ENCODE measurements at places on chromosomes 4 and X. TPM values are rescaled to one million over a fixed set of nuclear protein-coding genes. Genes with fewer than 3 reads are reported as not detected.

SPANXD gene
- not detected for total RNA-seq

F11 gene
- total RNA-seq, result 0.30 TPM

DNA sequence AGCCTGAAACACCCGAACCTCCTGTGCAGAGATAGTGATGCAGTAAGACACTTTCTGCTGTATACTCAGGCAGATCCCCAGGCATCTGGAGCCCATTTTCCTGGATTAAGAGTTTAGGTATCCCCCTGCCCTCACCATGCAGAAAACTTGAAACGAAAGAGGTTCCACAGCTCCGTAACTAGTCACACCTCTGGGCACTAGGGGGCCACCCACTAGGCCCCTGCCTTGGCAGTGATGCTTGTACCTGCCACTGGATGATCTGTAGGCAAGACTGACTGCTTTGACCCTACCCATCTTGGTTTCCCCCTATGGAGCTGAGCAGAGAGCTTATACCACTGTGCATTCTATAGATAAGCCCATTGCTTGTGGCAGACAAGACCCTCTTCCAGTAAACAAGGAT, 940.6 kb downstream of the PCDH19 start:
- DNase-seq, result no peak

- DNase-seq, result no peak
These were observed 1.3 kb downstream of the NEUROG2 start for GRCh38 chr4:112514647-112515197.
